ENCODE measurements at places on chromosomes 4 and X. TPM values are rescaled to one million over a fixed set of nuclear protein-coding genes. Genes with fewer than 3 reads are reported as not detected.
A peak's percentile ranks its signal among the peaks of the same experiment; 100 is the strongest.

The FGFBP2 gene
- total RNA-seq, result not detected

The FOXO4 gene
- 7.5 TPM for total RNA-seq

The CYTL1 gene
- total RNA-seq, result 0.20 TPM

The SLITRK4 gene
- 0.09 TPM for total RNA-seq

GRCh38 chr4:139709660-139710059 is 44.0 kb downstream of the MGST2 start:
- H3K27me3 ChIP-seq, result no peaks in the 10 kb centered on the region
- H3K4me1 ChIP-seq, result peaks cover 7% of the 10 kb centered on the region
- H3K27ac ChIP-seq, result no peak overlapping the region
- no peak overlapping the region for H3K4me3 ChIP-seq
- no peaks in the 10 kb centered on the region for H3K36me3 ChIP-seq
- no peak for DNase-seq

GRCh38 chr4:124907881-124908280 is 195.3 kb upstream of the ANKRD50 start:
- DNase-seq, result no peak
- H3K27me3 ChIP-seq, result no peaks in the 10 kb centered on the region
- H3K4me1 ChIP-seq, result no peaks in the 10 kb centered on the region
- H3K27ac ChIP-seq, result no peak overlapping the region

DNA sequence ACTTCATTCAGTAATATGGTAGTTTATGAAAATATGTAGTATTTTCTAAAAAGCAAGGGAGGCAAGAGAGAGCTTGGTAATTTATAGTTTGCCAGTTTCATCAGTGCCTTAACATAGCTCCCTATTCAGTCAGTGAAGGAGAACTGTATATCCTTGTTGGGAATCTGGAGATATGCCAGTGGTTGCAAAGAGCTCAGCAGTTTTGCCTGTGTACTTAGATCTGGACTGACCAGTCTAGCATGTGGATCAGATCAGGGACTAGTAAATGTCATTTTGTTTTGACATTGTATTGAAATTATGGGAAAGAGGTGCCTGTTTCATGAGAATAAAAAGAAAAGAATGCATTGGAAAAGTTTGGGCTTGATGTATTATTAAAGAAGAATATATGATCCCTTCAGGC is 88.6 kb downstream of the ZIC3 start:
- H3K27ac ChIP-seq, result no peak overlapping the region
- no peaks in the 10 kb centered on the region for H3K36me3 ChIP-seq
- no peak for DNase-seq
- no peak overlapping the region for H3K4me3 ChIP-seq
- no peaks in the 10 kb centered on the region for H3K27me3 ChIP-seq
- no peaks in the 10 kb centered on the region for H3K4me1 ChIP-seq

DNA sequence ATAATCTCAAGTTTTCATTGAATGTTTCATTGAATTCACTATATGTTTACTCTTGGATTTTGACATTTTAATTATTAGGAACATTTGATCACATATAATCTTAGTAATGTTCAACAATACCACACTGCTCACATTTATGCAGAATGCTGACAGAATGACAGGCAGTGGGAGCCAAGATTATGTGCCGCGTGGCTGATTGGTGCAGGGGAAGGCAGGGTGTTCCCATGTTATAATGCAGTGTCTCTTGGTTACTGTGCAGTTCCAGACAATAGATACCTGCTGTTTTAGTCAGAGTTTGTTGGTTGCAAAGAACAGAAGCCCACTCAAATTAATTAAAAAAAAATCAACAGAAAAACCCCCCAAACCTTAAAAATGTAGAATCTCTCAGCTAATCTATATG is 33.0 kb downstream of the FHIP1A start:
- no peak for DNase-seq
- H3K4me1 ChIP-seq, result no peaks in the 10 kb centered on the region
- no peak overlapping the region for H3K4me3 ChIP-seq
- H3K27ac ChIP-seq, result no peak overlapping the region
- H3K36me3 ChIP-seq, result no peaks in the 10 kb centered on the region
- no peaks in the 10 kb centered on the region for H3K27me3 ChIP-seq

- no peaks in the 10 kb centered on the region for H3K4me1 ChIP-seq
- no peaks in the 10 kb centered on the region for H3K27me3 ChIP-seq
- no peak for DNase-seq
- no peaks in the 10 kb centered on the region for H3K36me3 ChIP-seq
Measured at GRCh38 chr4:93764639-93765246, 63.8 kb upstream of the ATOH1 start.

GRCh38 chr4:168241953-168242352 is 76.6 kb downstream of the DDX60 start:
- no peak for DNase-seq
- peaks cover 4% of the 10 kb centered on the region for H3K36me3 ChIP-seq
- H3K27ac ChIP-seq, result no peak overlapping the region
- no peaks in the 10 kb centered on the region for H3K27me3 ChIP-seq
- H3K4me1 ChIP-seq, result no peaks in the 10 kb centered on the region
- no peak overlapping the region for H3K4me3 ChIP-seq

DNA sequence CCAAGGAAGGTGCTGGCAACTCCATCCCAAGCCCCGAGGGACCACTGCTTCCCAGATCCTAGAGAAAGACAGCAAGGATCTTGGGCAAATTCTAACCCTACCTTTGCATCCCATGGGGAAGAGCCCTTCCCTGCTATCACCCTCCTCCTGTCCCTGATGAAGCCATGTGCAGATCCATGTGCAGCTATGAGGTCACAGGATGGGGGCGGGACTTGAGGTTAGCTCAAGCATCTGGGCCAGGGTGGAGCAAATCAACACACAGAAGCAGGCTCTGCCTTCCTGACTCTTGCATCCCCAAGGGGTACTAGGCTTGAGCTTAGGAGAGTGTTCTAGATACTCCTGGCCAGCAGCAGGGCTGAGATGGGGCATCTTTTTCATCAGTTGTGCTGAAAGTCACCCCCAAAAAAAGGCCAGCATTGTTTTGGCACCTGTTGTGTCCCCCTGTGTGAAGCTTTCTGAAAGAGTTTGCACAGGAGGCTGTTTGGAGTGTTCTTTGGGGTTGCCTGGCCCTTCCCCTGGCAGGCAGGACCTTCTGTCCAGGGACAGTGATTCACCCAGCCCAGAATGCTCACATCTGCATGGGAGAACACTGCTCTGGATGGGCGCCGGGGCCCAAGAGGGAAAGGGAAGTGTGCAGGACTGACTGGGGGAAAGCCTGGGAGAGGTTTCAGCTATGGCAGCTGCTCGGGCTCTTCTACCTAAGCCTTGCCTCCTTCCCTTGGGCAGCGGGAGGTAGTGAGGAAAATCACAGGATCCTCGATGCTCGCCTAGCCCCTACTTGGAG is 50.8 kb downstream of the PRPS1 start:
- DNase-seq, result no peak
- H3K4me3 ChIP-seq, result no peak overlapping the region
- H3K27me3 ChIP-seq, result no peaks in the 10 kb centered on the region

GRCh38 chr4:87555773-87556619 is 26.8 kb upstream of the SPARCL1 start:
- H3K4me3 ChIP-seq, result no peak overlapping the region
- no peaks in the 10 kb centered on the region for H3K4me1 ChIP-seq
- H3K36me3 ChIP-seq, result no peaks in the 10 kb centered on the region
- no peaks in the 10 kb centered on the region for H3K27me3 ChIP-seq
- no peak overlapping the region for H3K27ac ChIP-seq

DNA sequence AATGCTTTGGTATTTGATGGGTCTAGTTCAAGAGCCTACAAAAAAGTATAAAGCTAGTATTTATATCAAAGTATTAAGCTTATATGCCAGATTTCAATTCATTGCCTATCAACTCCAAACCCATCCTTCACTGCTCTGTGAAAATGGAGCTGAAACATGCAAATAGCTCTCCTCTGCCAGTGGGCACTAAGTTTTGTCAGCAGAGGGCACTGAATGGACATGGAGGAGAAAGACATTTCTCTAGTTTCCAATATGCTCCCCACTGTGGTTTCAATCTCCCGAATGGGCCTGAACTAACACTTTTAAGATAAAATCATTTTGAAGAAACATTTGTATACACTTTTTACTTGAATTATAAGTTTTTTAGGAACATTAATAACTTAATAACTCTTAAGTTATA is 12.4 kb downstream of the PPID start:
- H3K27me3 ChIP-seq, result no peaks in the 10 kb centered on the region
- DNase-seq, result no peak
- no peak overlapping the region for H3K4me3 ChIP-seq

DNA sequence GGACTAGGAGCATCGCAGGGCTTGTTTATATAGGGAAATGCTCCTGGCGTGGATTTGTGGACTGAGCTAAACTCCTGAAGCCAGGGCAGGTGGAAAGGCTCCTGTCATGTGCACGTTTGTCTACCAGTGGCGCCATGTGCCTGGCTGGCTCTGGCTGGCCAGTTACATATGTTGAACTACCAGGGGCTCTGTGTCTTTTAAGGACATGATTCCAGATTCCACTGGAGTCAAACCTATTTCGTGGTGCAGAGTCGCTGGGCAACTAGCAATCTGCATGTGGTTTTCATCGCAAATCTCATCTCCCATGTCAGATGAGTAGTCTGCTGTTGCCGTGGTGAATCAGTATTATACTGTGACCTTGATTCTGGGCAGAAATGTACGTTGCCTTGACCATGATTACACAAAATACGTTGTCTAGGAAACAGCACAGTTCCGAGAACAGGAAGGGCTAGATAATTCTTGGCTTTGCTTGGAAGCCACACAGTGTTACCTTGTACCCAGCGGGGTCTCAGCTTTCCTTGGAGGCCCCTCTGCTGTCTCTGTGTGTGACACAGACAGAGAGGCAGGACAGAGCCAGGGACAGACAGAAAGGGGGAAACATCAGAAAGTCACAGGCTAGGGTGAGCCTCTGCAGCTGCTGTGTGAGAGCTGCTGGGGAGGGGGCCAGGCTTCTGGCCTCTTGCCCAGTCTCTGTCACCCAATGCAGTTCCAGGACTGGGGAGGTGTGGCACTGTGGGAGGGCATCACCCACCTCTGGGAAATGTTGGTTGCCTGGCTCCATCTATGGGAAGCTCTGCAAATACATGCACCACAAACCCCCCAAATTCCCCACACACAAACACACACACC is 19.2 kb downstream of the PNMA6E start:
- no peak for DNase-seq
- H3K4me1 ChIP-seq, result no peaks in the 10 kb centered on the region
- H3K27ac ChIP-seq, result no peak overlapping the region
- no peaks in the 10 kb centered on the region for H3K36me3 ChIP-seq

DNA sequence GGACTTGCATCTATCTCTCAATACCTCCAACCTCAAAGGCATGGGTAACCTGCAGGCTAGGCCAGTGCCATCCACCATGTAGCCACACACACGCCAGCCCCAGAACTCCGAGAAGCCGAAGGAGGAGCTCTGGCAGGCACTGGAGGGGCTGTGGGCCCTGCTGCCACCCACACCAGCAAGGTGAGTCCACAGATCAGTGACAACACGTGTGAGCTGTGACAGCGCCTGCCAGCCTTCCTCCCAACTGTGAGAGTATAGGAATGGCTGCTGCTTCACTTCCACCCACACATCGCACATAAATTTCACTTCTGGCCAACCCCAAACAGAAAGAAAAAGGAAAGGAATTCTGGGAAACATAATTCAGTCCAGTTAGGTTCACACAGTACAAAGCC is 422.6 kb downstream of the BCOR start:
- no peak overlapping the region for H3K4me3 ChIP-seq
- H3K27me3 ChIP-seq, result no peaks in the 10 kb centered on the region
- no peaks in the 10 kb centered on the region for H3K36me3 ChIP-seq

DNA sequence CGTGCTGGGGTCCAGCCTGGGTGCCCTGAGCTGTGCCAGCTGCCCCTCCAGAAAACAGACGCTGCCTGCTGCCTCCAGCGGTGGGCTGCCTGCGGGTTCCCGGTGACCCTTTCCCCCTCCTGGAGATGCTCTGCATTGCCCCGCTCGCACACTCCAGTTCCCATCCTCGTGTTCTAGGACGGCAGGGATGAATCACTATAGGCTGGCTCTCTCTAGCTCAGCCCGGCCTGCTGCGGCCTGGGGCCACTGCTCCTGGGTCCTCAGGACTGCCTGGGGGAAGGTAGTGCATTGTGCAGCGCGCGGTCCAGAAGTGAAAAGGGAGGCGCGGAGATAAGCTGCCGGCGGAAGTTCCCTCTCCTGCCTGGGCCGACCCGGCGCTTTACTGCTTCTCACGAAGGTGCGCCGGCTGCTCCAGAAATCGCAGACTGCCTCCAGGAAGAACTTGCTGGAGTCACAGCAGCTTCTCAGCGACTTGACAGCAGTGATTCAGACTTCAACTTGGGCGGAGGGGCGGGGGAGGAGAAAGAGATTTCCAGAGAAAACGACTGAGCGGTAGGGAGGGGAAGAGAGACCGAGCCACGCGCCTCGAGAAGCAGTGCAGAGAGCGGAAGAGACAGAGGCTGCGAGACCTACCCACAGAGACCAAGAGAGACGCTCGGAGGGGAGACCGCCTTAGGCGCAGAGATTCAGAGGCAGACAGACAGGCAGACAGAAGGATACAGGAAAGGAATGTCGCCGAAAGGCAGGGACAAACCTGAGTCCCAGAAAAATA is 6.7 kb upstream of the MSX1 start:
- H3K27me3 ChIP-seq, result peaks cover 33% of the 10 kb centered on the region
- H3K27ac ChIP-seq, result no peak overlapping the region
- no peaks in the 10 kb centered on the region for H3K36me3 ChIP-seq
- H3K4me3 ChIP-seq, result peak overlapping the region; percentile 2
- no peak for DNase-seq
